ENCODE measurements at places on chromosomes 6 and 20.

DNA sequence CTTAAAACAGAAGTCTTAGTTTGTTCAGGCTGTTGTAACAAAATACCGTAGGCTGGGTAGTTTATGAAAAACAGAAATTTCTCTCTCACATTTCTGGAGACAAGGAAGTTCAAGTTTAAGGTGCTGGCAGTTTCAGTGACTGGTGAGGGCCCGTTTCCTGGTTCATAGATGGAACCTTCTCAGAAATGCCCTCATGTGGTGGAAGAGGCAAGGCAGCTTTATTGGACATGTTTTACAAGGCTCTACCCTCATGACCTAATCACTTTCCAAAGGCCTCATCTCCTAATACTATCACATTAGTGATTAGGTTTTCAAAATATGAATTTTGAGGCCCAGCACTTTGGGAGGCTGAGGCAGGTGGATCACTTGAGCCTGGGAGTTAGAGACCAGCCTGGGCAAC lies 2.4 kb downstream of the HEBP2 start:
- no peak for DNase-seq

DNA sequence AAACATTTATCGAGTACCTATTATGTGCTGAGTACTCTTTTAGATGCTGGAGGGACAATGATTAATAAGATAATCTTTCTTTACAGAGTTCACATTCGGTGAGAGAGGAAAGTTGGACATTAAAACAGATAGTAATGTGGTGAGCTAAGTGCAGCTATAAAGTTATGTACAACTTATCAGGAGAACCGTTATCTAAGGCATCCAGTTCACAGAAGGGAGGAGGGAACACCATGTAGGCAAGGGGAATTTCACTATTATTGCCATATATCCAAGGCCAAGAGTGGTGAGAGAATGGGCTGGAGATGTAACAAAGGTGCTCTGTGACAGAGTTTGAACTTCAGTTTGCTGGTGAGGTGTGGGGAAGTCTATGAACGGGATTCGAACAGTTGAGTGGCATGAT lies 105.8 kb downstream of the CARMIL1 start:
- no peak for DNase-seq

GRCh38 chr6:125746731-125747588 lies 2.5 kb upstream of the HEY2 start:
- no peak for DNase-seq

DNA sequence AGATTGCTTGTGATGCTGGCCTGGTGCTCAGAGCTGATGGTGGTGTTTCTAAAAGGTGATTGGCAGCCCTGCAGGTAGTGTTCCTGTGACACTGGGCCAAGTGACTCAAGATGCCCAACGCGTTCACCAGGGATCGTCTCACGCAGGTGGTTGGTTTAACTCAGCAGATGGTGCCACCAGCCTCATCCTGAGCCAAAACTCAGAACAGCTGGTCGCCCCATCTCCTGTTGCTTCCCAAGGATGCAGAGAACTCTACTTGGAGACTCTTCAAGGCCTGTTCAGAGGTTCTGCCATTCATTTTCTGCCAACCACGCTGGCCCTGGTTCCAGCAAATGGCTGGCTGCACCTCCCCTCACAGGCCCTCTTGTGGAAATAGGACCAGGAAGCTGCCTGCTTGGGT lies 394.4 kb downstream of the CDH26 start:
- DNase-seq = no peak

GRCh38 chr6:72976484-72976883 lies 248.8 kb downstream of the KHDC1L start:
- no peak for DNase-seq

DNA sequence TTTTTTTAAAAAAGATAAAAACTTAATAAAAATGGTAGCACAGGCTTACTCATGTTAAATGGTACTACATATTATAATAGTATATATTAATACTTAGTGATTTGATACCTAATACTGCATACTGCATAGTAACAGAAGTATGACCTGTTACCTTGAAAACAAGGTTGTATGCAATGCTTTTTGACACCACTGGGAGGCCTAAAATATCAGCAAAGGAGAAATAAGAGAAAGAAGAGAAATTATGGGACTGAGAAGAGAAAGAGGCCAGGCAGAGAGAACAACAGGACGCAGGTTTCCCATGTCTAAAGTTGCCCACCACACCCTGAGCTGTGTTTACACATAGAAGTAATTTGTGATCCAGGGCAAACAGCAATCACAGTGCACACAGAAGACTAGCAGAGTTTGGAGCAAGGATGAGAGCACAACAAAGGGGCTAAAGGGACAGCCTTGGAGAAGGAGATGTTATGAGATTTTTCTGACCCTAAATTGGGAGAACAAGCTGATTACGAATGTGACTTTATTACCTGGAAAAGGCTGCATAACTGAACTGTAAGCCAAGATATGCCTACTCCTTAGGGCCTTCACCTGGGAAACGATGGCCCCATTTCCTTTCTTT lies 73.2 kb downstream of the ROS1 start:
- no peak for DNase-seq

- DNase-seq = no peak
Observed at GRCh38 chr6:34281702-34282334, 33.0 kb upstream of the SMIM29 start.

DNA sequence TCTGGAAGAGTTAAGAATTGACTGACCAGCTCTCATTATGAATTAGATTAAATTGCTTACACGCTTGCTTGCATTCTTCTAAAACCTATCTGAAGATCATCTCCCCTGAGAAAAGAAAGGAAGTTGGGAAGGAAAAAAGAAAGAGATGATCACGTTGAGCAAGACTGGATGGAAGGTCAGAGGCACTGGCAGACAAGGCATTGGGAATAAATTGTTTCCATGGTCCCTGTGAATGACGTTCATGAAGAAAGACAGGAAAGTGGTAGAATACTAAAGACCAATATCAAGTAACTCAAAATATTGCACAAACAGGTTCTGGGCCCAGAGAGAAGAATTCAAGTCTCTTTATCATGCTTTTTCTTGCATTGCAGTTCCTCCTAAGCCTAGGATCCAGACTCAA lies 1045.4 kb upstream of the MAP3K7 start:
- DNase-seq = no peak

DNA sequence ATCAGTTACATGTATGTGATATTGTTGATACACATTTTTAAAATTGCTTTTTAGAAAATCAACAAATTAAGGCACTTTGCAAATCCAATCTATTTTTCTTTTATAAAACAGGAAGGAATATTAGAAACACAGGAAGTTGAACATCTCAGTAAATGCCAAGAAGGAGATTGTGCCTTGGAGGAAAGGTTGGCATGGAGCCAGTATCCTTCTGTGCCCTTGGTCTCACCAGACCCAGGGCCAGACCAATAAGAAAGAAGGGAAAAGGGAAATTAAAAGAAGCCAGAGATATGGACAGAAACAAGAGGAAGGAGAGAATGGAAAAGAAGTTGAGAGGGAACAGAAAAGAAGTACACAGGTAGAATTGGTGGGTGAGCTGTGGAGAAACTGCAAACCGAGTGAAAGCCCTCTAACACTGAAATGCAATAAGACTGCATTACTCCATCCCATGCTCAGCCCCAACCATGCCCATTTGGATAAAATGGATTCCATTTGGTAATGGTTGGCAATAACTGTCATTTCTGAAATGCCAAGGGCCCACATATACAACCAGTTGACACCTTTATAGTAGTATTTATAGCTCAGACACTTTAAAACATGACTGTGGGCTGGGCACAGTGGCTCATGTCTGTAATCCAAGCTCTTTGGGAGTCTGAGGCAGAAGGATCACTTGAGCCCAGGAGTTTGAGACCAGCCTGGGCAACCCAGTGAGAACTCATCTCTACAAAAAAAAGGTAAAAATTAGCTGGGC lies 133.8 kb downstream of the GMPR start:
- no peak for DNase-seq

GRCh38 chr6:158564243-158565121 lies 4.6 kb downstream of the TMEM181 start:
- no peak for DNase-seq

- peak; percentile 5 for DNase-seq
Observed at GRCh38 chr20:49484180-49485140, 2.0 kb upstream of the KCNB1 start.

GRCh38 chr20:59062081-59062480 lies 19.5 kb upstream of the PRELID3B start:
- no peak for DNase-seq

GRCh38 chr6:1337791-1338190 lies 25.9 kb downstream of the FOXQ1 start:
- DNase-seq = no peak

- no peak for DNase-seq
Observed at GRCh38 chr6:143097224-143097795, 36.6 kb downstream of the AIG1 start.

DNA sequence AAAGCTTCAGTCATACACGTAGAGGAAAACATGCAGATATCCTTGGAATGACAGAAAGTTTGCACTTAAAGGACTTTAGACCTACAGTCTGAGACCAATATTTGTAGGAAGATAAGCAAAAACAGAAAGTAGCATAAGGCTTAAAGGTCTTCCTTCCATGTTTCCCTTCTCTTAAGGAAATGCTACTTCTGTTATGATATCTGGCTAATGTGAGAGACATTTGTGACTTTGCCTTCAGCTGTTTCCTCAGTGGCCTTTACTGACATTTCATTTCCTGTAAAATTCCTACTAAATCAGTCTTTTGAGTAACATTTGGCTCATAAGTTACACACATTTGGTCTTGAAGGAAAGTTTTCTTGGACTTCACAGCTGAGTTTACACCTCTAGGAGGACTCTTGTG lies 713.4 kb downstream of the TBC1D32 start:
- no peak for DNase-seq

GRCh38 chr6:99233219-99233618 lies 116.3 kb downstream of the FAXC start:
- no peak for DNase-seq

GRCh38 chr6:101397199-101397598 lies 3.7 kb downstream of the GRIK2 start:
- no peak for DNase-seq

DNA sequence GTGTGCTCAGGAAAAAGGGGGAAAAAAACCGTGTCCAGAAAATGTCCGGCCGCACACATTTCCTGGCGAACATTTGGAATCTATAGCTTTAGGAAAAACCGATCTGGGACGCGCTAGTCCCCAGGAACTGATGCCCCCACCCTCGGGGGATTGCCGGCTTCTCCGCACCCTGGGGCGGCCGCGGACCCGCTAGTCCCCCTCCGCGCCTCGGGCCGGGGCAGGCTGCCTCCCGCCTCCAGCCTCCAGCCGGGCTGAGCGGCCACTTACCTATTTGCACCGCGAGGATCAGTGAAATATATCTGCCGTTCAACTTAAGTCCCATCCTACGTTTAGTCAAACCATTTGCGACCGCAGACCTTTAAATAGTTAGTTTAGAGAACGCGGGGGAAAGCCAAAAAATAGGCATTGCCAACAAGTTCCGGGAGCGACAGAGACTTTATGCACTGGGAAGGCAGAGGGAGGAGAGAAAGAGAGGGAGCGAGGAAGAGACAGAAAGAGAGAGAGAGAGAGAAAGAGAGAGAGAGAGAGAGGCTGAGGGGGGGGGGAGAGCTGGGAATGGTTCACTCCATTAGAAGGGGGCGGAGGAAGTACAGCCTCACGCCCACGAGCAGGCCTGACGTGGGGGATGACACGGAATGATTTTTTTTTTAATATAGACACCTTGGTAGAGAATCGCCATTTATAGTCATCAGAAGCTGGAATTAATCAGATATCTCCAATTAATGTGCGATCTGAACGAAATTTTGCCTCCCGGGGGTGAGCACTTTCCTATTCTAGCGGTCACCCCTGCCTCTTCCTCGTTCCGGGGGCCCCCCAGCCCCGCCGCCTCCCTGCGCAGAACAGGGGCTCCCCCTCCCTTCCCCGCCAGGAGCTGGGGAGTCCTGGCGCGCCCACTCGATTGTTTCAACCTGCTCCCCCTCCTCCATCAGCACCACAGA lies at the start of gene NRN1:
TSS of gene NRN1 (minus strand) at position 498 of the 938 bp plus-strand sequence. CDS start at position 322, 176 bp downstream.
- DNase-seq = no peak

- peak; percentile 34 for DNase-seq
Observed at GRCh38 chr6:2688401-2689064, 62.2 kb downstream of the MYLK4 start.

- no peak for DNase-seq
Observed at GRCh38 chr6:50116797-50117542, 67.2 kb upstream of the DEFB112 start.
